ENCODE measurements at places on chromosomes 5 and 9.

- no peak for DNase-seq
- H3K27ac ChIP-seq = no peak overlapping the region
- H3K4me3 ChIP-seq = no peak overlapping the region
- no peaks in the 10 kb centered on the region for H3K4me1 ChIP-seq
- no peaks in the 10 kb centered on the region for H3K36me3 ChIP-seq
These were observed 485.2 kb upstream of the FTMT start for GRCh38 chr5:121366515-121366914.

DNA sequence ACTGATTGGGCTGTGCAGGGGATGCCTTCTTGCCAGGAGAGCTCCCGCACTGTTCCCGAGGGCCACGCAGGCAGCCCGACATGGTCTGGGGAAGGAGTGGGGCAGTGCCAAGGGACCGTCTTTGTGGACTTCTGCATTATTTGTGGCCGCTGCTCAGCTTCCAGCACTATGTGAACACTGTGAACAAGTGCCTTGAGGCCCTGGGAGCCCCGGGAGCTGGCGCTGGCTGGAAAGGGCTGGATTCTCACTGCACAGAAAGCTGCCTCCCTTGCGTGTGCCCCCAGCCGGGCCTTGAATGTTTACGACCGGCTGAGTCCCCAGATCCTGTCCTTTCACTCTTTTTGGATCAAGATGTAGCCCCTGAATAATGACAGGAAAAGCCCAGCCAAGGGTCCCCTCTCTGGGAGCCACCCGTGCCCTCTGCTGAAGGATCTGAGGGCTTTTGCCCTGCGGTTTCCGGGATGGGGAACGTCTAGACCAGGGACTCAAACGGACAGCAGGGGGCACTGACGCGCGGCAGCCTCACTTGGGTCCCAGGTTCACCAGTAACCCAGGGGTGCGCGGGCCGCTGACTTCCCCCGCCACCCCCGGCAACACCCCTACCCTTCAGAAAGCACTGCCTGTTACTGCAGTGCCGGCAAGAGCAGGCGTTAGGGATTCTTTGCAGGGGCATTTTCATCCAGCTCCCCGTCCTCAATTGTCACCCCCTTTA is 98.9 kb upstream of the FCN2 start:
- no peak overlapping the region for H3K27ac ChIP-seq
- H3K4me1 ChIP-seq = no peaks in the 10 kb centered on the region
- no peak overlapping the region for H3K4me3 ChIP-seq
- H3K27me3 ChIP-seq = no peaks in the 10 kb centered on the region
- H3K36me3 ChIP-seq = no peaks in the 10 kb centered on the region
- DNase-seq = no peak

DNA sequence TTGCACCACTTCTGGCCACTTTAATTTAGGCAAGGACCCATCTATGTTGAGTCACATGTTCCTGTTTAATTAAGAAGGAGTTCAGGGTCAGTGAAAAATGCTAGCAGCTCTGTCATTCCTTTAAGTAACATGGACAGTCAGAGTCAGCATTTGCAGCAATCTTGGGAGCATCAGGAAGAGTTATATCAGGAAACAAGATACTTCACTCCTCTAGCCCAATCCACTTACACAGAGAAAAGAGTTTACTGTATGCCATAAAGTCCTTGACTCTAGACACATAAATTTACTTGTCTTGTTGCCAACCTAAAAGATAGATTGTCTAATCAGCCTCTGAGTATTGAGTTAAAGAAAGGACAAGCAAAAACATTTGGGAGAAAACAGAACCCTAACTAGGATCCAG is 266.7 kb downstream of the PJA2 start:
- H3K4me1 ChIP-seq = peaks cover 6% of the 10 kb centered on the region
- no peak overlapping the region for H3K4me3 ChIP-seq
- no peak for DNase-seq
- H3K27ac ChIP-seq = no peak overlapping the region
- H3K36me3 ChIP-seq = peaks cover 6% of the 10 kb centered on the region

DNA sequence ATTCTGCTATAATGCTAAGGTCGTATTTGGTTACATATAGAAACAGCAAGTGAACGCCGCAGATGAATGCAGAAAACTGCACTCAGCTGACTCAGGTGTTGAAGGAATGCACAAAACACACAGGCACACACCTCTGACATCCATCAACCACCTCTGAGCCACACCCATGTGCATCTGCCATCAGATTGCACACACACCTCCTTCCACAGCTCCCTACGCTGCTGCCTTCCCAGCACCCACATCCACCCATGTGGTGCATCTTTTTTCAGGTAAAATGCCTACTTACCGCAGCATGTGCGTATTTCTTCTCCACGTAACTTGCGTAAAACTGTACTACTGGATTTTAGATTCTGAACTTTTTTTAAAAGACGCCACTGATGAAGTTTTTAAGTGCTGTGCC is 7.1 kb downstream of the STK10 start:
- H3K36me3 ChIP-seq = peaks cover 13% of the 10 kb centered on the region
- H3K27me3 ChIP-seq = no peaks in the 10 kb centered on the region
- DNase-seq = no peak
- peak overlapping the region; percentile 95 for H3K27ac ChIP-seq

- H3K36me3 ChIP-seq = no peaks in the 10 kb centered on the region
- H3K4me3 ChIP-seq = no peak overlapping the region
- H3K4me1 ChIP-seq = no peaks in the 10 kb centered on the region
- H3K27me3 ChIP-seq = peaks cover under 1% of the 10 kb centered on the region
These were observed 48.4 kb upstream of the ISOC1 start for GRCh38 chr5:129046151-129046550.

DNA sequence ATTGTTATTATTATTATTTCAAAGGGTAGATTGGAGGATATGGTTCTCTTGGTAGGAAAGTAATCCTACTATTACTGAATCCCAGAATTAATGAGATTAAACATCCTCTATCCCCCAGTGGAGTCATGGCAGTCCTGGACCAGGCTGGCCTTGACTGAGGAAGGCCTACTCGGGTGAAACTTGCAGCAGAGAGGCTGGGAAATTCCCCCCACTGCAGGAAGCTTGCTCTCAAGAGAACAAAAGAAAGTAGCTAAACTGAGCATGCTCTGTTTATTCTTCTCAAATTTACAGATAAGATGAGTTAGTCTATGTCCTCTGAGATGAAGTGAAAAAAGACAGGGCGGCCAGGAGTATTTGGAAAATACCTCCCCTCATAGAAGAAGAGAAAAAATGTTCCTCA is 233.9 kb upstream of the RPS23 start:
- no peak overlapping the region for H3K27ac ChIP-seq
- no peaks in the 10 kb centered on the region for H3K36me3 ChIP-seq

DNA sequence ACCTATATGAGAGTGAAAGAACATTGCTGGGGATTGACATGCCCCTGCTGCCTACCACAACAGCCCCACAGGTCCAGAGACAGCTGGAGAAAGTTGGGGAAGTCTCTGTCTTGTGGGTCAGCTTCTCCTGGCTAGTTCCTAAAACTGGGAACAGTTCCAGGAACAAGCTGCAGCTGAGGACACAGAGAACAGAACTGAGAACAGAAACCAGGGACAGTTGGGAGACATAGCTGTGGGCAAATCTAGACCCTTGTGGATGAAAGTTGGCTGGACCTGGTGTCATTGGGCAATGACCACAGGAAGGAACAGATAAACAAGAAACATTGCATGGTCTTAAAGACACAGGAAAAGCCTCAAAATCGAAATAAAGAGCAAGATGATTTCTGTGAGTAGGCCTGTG is 58.3 kb upstream of the MOCS2 start:
- no peak overlapping the region for H3K27ac ChIP-seq
- no peaks in the 10 kb centered on the region for H3K36me3 ChIP-seq
- H3K4me3 ChIP-seq = no peak overlapping the region
- H3K27me3 ChIP-seq = peaks cover 4% of the 10 kb centered on the region
- no peaks in the 10 kb centered on the region for H3K4me1 ChIP-seq
- DNase-seq = no peak

DNA sequence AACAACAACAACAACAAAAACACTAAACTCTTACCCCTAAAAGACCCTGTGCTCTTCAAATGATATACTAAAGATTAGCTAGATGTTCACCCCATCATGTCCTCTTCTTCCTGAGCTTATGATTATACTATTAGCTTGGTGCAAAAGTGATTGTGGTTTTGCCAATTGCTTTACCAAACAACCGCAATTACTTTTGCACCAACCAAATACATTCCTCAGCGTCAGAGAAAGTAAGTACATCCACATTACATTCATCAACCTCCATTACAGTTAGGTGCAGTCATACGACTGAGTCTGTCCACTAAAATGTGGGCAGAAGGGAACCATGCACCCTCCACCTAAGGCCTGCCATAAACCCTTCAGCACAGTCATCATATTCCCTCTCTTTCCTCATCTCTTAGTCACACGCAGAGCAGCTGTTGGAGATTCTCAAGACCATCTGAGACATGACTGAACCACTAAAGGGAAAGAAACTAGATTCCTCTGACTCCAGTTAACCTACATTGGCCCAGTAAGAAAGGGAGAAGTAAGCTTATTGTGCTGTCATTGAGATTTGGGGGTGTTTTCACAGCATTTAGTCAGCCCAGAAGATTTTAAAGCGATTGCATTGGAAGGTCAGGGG is 181.6 kb upstream of the TLE4 start:
- no peak overlapping the region for H3K4me3 ChIP-seq
- H3K36me3 ChIP-seq = no peaks in the 10 kb centered on the region
- H3K27me3 ChIP-seq = peaks cover 7% of the 10 kb centered on the region
- no peak overlapping the region for H3K27ac ChIP-seq

DNA sequence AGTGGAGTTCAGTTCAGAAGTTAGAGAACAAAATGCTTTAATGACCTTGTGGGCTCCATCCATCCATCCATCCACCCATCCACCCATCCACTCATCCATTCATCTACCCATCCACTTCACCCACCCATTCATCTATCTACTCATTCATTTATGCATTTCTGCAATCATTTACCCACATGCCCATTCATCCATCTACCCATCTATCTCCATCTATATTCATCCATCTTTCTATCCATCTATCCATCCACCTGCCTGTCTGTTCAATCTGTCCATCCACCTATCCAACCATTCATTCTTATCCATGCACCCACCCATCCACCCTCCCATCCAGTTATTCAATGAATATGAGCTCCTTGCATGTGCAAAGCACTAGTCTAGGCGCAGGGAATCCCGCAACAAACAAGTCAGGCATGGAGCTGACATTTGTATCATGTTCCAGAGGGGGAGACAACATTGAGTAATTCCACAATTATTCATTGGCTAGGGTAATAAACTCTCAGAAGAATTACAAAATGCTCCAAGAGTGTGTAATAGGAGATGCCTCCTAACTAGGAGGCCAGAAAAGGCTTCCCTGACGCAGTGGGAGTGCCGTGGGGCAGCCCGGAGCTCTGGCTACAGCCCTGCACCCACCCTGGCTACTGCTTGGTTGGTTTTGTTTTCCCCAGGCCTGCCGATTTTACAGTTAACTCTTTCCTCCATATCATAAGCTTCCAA is 211.2 kb downstream of the NXNL2 start:
- DNase-seq = no peak
- H3K4me1 ChIP-seq = no peaks in the 10 kb centered on the region
- H3K4me3 ChIP-seq = no peak overlapping the region
- H3K27ac ChIP-seq = no peak overlapping the region

GRCh38 chr5:77325921-77326541 is 115.6 kb downstream of the PDE8B start:
- no peaks in the 10 kb centered on the region for H3K36me3 ChIP-seq
- no peaks in the 10 kb centered on the region for H3K4me1 ChIP-seq
- H3K27me3 ChIP-seq = peaks cover 9% of the 10 kb centered on the region
- H3K27ac ChIP-seq = no peak overlapping the region
- H3K4me3 ChIP-seq = no peak overlapping the region

DNA sequence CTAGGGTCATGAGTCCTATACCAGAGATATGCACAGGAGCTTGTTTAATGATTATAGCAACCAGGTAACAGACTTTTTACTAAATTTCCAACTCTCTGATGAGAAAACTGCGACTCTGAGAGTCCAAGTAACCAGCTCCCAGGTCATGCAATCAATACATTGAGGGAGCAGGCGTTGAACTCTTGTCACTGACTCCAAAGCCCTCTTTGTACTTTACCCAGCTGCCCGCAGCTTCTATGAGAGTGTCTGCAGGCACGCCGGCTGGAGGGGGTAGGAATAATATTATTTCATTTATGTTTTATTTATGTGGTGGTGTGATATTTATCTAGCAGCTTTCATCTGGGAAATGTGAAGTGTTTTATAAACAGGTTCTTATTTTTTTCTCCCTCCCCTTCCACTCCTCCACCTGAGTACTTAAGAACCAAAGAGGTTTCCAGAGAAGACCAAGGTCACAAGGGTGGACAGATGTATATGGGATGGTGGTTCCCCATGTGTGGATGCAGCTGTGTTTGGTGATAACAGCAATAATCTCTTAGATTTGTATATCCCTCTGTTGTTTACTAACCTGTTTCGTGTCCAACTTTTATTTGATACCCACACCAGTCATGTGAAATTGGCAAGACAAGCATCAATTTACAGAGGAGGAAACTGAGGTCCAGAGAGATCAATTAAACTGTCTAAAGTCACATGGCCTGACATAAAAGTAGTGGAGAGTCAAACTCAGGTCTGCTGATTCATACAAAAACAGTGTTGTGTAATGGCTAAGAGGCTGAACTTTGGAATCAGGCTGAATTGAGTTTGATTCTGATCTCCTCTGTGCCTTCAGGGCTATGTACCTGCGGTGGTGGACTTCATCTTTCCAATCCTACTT is 140.2 kb upstream of the TRIM32 start:
- H3K36me3 ChIP-seq = no peaks in the 10 kb centered on the region
- DNase-seq = no peak
- H3K27ac ChIP-seq = no peak overlapping the region
- H3K27me3 ChIP-seq = no peaks in the 10 kb centered on the region
- H3K4me1 ChIP-seq = no peaks in the 10 kb centered on the region

- no peak overlapping the region for H3K27ac ChIP-seq
- DNase-seq = no peak
- peaks cover 5% of the 10 kb centered on the region for H3K4me1 ChIP-seq
- H3K27me3 ChIP-seq = peaks cover 4% of the 10 kb centered on the region
- H3K36me3 ChIP-seq = peaks cover 2% of the 10 kb centered on the region
- H3K4me3 ChIP-seq = no peak overlapping the region
These were observed 12.9 kb downstream of the HAND1 start for GRCh38 chr5:154465169-154465568.

DNA sequence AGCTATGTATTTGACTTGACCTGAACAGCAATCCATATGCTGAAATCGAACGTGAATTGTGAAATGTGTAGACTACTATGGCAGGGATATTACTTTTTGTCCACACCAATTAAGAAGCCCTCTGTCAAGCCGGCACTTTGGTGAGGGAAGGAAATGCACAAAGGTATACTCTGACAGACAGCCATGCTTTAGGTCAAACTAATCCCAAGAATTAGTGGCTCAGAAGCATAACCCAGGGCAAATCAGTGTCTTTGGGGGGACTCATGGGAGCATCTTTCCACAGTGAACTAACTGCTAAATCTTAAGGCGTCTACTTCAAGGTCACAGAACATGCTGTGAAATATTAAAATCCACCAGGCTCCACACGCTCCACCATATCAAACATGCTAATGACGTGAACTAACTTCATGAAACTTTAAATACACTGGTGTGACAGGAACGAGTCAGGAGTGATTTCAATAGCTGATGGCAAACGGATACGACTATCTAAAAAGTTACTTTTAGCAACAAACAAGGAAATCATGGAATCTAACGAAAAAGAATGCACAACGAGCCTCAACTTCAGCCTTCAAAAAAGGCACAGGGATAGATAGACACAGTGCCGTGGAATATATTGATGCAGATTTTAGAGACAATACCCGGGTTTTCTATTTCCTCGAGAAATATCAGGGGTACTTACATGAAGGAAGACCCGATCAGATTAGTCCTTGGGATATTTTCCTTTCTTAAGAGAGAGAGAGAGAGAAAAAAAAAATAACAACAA is 527 bp downstream of the MEF2C start:
- DNase-seq = no peak
- peaks cover 2% of the 10 kb centered on the region for H3K36me3 ChIP-seq
- peaks cover 14% of the 10 kb centered on the region for H3K4me1 ChIP-seq
- peak overlapping the region; percentile 97 for H3K27ac ChIP-seq

Measured in memory B cell (primary cell).